ENCODE measurements at places on chromosomes 16 and 17.

DNA sequence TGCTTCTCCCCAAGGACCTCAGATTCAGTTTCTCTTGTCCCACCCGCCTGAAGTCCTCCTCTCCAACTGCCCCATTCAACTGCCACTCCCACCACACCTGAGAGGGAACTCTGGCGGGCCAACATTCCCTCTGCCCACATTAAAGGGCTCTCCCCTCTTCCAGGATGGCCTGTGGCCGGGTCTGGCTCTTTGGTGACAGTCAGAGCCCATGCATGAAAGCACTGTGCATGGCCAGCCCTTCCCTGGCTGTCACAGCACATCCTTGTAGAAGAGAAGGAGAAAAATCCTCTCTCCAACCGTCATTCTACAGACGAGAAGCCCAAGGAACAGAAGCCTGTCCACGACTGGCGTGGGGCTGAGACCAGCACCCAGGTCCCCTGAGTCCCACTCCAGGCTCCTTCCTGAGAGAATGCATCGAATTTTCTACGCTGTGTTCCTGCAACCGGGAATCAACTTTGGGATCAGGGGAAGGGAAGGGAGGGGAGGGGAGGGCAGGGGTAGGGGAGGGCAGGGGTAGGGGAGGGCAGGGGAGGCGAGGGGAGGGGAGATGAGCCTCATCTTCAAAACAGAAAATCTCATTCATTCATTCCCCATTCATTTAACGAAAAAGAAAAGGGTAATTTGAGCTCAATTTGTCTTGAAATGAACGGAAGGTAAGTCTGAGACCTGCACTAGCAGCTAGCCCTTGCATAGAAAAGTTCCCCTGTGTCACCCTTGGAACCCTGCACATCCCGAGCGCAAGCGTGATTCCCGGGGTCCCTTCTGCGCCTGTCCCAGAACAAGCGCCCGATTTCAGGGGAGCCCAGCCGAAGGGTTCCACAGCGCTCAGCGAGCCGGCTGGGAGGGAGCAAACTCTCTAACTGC lies at the start of gene ABCC12:
Gene ABCC12, minus strand, starts transcription at position 68 of the 864 bp plus-strand sequence. CDS start 9,569 bp downstream, outside the sequence.
- DNase-seq, result no peak

GRCh38 chr17:16818340-16818739 lies 128.3 kb downstream of the CCDC144A start:
- DNase-seq, result no peak

DNA sequence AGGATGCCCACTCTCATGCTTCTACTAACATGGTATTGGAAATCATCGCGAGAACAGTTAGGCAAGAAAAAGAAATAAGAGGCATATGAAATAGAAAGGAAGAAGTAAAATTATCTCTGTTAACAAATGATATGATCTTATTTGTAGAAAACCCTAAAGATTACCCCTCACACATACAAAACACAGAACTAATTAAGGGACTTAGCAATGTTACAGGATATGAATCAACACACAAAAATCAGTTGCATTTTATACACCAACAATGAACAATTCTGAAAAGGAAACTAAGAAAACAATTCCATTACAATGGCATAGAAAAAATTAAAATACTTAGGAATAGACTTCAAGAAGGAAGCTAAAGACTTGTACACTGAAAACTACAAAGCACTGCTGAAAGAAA lies 2.7 kb upstream of the CAPNS2 start:
- DNase-seq, result no peak

GRCh38 chr17:50620237-50620636 lies 14.4 kb upstream of the ABCC3 start:
- no peak for DNase-seq

DNA sequence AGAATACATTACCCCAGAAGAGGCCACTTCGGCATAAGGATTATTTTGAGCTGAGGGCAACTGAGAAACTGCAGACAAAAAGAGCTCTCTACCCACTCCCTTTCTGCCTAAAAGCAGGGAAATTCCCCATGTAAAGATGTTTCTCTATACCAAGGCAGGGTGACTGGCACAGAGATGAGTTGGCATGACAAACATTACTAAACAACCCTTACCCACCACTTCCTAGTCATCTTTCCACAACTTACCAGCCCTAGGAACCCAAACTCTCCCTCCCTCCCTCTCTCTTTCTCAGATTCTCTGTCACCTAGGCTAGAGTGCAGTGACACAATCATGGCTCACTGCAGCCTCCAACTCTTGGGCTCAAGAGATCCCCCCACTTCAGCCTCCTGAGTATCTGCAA lies 68.6 kb downstream of the EMP2 start:
- DNase-seq, result no peak
